SK-N-SH (cell line): ENCODE measurements at places on chromosomes 12 and 14.

GRCh38 chr14:34199585-34199984 is 248.7 kb upstream of the EGLN3 start:
- DNase-seq, result no peak

DNA sequence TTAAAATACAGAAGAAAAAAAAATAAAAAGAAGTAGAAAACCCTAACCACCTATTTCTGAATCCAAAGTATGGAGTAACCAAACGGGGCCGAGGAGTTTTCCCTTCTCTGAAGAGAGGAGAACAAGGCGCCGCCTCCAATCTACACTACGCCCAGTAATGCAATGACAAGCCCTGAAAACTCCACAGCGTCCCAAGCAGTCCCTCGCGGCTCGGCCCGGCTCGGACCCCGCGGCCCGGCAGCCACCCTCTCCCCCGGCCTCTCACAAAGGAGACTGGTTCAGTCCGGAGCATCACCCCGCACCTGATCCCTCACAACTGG is 371 bp downstream of the CHD8 start:
- DNase-seq, result no peak

DNA sequence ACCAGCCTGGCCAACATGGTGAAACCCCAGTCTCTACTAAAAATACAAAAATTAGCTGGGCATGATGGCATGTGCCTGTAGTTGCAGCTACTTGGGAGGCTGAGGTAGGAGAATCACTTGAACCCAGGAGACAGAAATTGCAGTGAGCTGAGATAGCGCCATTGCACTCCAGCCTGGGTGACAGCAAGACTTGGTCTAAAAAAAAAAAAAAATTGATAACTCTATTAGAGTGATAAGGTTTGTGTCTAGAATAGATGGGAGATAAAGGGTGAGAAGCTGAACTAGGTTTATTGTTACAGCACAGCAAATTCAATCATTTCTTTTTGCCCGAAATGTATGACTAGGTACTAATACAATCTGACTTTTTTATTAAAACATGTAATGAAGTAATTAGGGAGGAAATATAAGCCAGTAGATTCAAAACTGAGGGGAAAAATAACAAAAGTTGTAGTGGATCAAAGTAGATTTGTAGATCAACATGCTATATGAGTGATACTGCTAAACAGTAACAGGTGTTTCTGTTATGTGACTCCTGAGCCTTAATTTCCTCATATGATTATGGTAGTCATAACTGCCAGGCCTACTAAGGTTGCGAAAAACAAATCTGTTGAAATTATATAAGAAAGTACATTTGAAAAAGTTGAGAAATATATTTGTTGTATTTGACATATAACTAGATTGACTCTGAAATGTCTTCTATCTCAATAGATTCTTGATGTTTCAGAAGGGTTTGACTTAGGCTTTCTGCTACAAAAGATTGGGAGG is 83.6 kb downstream of the WNK1 start:
- DNase-seq, result no peak

GRCh38 chr14:94043111-94043755 is 17.1 kb downstream of the OTUB2 start:
- DNase-seq, result no peak

- no peak for DNase-seq
These were observed 102.5 kb upstream of the BBS10 start for GRCh38 chr12:76450690-76451089.

- DNase-seq, result no peak
These were observed 13.8 kb upstream of the TMTC2 start for GRCh38 chr12:82672811-82673495.
